ENCODE measurements at places on chromosomes 7 and 10.

DNA sequence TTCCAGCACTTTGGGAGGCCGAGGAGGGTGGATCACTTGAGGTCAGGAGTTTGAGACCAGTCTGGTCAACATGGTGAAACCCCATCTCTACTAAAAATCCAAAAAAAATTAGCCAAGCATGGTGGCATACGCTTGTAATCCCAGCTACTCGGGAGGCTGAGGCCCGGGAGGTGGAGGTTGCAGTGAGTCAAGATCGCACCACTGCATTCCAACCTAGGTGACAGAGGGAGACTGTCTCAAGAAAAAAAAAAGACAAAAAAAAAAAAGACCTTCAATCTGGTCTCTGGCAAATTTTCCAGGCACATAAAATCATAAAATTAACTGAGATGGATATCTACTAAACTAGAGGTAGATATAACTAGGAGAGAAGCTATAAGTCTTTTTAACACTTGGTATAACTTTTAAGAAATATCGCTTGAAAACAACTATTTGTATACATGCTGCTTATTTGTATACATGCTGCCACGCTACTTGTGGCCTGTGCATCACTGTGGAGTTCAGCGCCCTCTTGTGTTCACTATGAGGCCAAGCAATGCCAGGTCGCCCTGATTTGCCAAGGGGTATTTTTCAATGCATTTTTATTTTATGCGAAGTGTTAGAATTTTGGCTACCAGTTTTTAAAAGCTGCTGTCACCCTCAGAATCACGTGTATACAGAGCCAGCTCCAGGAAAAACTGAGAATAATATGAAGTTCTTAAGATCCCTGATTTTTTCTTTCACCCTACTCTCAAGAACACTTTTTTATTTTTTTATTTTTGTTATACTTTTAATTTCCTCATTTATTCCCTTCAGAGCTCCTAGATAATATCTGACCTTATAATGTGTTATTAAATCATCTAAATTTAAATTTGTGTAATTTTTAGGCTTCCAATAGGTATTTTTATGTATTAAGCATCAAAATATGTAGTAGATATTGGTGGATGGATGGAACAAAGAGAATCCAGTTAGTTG is 26.7 kb downstream of the CYCS start:
- DNase-seq, result peak; percentile 38

- no peak for DNase-seq
These were observed 67.8 kb upstream of the ATP6V0A4 start for GRCh38 chr7:138865843-138866242.

DNA sequence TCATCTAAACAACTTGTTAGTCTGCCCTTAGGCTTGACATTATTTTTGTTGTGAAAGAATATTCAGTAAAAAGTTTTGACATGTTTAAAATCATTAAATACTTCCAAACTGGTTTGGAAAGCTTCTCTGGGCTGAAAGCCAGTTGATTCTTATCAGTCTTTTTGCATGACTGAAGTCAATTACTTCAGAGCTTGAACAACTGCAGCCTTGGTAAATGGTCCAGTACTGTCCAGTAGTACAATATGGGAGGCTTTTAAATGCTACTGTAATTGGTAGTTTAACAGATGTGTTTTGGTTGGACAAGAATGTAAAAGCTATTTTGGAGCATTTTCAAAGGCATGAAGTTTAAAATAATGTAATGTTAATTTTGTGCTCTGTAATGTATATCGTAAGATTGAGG is 103.4 kb downstream of the SDK1 start:
- no peak for DNase-seq

DNA sequence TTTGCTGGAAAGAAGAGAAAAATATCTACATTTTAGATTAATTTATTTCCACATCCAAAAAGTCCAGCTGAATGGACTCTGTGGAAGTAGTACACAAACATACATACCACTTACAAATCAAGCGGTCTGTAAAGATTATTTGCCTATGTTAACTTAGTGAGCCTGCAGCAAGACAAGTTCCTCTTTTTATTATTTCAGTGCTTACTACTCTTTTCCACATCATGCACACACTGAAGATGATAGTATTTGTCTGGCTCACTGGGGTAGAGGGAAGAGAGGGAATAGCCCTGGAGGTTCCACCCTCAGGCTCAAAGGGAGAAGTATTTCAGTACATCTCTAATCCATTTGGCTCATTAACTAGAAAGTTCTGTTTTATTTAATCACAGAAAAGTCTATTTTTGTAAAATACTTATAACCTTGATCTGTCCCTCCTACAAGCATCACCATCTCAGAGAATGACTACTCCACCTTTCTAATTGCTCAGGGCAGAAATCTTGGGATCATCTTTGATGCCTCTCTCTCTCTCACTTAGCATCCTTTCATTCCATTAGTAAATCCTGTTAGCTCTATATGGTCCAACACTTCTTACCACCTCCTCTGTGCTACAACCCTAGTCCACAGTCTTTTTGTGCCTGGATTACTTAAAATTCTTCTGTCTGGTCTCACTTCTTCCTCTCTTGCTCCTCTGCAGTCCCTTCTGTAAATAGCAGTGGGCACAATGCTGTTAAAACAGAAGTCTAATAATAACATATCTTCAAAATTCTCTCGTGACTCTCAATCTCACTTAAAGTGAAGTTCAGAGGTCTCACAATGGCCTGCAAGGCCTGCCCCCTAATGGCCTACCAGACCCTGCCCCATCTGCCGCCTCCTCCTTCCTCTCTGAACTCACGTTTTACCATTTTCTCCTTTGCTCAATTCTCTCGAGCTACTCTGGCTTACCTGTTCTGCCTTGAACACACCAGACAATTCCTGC is 64.3 kb upstream of the CCDC6 start:
- DNase-seq, result no peak

DNA sequence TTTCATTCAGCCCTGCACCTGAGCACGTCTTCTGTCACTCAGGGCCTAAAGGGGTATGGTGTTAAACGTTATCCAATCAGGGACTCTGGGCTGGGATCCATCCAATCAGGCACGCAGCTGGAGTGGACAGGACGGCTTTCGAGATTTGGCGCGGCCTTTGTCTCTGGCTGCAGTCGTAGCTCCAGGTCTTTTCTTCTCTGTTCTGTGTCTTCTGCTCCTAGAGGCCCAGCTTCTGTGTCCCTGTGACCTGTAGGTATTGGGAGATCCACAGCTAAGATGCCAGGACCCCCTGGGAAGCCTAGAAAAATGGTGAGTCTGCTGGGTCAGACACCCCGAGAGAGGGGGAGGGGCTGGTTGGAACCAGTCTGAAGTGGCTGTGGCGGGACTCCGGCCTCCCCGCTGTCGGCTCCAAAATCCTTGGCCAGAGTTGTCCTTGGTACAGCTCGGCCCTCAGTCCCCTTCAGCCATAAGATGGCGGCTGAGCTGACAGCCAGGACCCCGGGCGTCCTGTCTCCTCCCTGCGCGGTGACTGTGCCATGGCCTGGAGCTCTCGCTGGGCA is 11.7 kb upstream of the ZNF680 start:
- DNase-seq, result no peak

- DNase-seq, result no peak
These were observed 24.6 kb downstream of the BRI3 start for GRCh38 chr7:98305951-98306535.

DNA sequence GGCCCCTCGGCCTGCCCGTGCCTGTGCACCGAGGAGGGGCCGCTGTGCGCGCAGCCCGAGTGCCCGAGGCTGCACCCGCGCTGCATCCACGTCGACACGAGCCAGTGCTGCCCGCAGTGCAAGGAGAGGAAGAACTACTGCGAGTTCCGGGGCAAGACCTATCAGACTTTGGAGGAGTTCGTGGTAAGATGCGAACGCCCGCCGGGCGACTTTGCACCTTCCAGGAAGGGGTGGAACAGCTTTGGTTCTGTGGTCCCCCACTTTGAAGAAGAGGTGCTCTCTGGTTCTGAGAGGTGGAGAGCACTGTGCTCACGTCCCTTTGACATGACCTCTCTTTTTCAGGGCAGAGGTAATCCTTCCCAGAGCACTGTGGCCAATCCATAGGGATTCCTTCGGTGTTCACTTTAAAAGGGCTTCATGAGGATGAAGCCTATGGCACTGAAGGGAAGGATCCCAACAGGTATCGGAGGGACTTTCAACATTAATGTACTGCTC is 2.6 kb downstream of the VWC2 start:
- DNase-seq, result no peak

- no peak for DNase-seq
These were observed 41.7 kb downstream of the ARL4A start for GRCh38 chr7:12729112-12729511.
